Testis (tissue), 5 donors: ENCODE measurements at places on chromosomes 4 and X. TPM values are rescaled to one million over a fixed set of nuclear protein-coding genes. Genes with fewer than 3 reads are reported as not detected.

PABPC1L2A gene
- total RNA-seq: 0.99 TPM

DNA sequence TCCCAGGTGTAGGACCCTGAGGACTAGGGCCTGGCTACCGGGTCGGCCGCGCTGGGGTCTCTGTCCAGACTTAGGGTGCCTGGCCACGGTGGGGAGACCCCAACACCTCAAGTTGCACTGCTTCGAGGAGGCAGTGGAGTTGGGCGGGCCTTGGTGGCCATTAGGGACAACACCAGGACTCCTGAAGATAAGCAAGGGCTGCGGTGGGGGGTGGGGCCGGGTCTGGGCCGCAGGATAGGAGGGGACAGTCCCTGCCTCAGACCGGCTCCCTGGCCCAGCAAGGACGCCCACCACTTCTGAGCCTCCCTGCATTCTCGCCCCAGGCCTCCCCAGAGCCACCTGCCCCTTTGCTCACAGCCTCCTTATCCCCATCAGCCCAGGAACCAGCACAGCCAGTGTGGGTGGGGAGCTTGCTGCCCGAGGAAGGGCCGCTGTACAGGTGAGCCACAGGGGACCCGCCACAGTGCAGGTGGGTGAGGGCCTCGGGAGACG lies 5.5 kb upstream of the MXD4 start:
- no peak for DNase-seq

DNA sequence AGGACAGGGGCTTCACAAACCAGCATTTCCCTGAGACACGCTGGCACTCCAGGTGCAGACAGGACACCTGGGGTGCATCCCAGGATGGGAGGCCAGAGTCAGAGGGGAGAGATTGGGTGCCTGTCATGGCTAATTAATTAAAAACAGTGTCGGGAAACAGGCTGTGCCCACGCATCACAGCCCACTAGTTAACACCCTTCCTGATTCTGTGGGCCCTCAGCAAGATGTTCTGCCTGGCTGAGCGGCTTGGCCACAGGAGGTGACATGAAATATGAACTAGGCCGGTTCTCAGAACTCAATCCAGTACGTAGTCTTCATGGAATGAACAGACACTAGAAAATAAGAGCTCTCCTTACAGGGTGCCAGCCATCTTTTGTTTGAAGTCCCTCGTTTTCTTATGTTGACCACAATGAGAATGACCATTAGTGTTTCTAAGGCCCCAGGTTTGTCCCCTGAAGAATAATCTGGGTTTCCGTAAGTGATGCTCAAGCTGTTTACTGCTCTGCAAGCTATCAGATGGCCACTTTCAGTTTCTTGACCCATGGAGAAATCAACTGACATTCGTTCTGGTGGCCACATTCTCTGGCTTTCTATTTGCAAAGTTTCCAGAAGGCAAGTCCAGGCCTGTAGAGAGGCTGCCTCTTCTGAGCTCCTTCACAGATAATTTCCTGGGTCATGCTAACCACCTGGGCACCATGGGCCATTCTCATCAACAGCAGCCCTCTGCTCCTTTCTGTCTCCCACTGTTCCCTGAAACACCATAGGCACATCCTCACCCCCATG lies 72.3 kb downstream of the SLC34A2 start:
- DNase-seq: no peak

DNA sequence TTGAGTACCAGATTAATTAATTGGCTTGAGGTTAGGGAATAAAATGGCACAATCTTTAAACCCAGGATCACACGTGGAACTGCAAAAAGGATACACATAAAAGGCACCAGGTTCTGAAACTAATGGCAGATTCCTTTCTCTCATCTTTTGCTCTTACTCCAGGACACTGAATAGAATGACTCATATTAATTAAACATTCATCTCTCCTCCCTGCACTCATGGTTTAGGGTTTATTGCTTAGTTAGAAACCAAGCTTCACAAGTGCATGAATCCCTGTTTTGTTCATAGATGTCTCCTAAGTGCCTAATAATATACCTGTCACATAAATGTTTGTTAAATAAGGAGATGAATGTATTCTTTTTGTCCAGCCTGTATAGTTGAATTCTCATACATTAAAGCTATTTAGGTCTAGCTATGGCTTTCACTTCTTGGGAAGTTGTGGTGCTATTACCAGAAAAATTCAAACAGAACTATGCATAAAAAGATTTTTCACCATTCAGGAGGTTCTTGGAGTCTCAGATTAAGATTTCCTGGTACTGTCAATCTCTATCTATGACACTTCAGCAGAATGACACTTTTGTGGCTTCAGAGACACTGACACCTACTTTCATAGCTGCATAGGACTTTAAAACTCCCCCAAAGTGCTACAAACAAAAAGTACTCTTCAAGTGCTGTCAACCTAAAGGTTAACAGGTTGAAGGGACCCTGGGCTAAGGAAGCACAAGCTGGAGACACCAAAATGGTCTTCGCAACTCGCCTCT lies 7.4 kb downstream of the CORIN start:
- DNase-seq: no peak

XK gene
- total RNA-seq: 4.3 TPM
